H9 (cell line): ENCODE measurements at places on chromosomes 5 and 9. TPM values are rescaled to one million over a fixed set of nuclear protein-coding genes. Genes with fewer than 3 reads are reported as not detected.

- no peak overlapping the region for H3K27ac ChIP-seq
- peaks cover 12% of the 10 kb centered on the region for H3K36me3 ChIP-seq
- no peaks in the 10 kb centered on the region for H3K27me3 ChIP-seq
- H3K4me3 ChIP-seq = no peak overlapping the region
These were observed 21.4 kb downstream of the CMBL start for GRCh38 chr5:10286162-10286861.

- no peaks in the 10 kb centered on the region for H3K27me3 ChIP-seq
- H3K4me3 ChIP-seq = no peak overlapping the region
- DNase-seq = no peak
- H3K36me3 ChIP-seq = peaks cover 17% of the 10 kb centered on the region
- peaks cover 10% of the 10 kb centered on the region; the same call in 1 of the 2 replicates for H3K4me1 ChIP-seq
These were observed 42.8 kb upstream of the HK3 start for GRCh38 chr5:176941951-176942350.

DNA sequence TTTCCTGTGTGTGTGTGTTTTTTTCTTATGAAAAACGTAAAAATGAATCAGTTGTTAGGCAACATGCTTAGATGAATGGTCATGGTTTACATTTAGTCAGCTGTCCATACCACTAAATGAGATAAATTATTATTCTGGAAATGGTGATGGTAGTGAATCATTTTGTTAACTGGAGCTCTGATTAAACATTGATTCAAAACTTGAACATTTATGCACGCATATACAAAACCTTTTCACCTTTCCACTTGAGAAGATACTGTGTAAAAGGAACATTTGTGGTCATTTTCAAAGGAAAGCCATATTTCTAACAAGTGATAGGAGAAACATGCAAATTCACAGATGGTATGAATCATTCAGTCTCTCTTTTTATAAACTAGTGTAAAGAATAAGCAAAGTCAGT is 162.0 kb downstream of the SLC25A46 start:
- no peaks in the 10 kb centered on the region; the same call in 1 of the 2 replicates for H3K4me1 ChIP-seq
- no peak overlapping the region for H3K4me3 ChIP-seq
- H3K27ac ChIP-seq = no peak overlapping the region
- H3K36me3 ChIP-seq = no peaks in the 10 kb centered on the region

GRCh38 chr9:136328622-136329041 is 1.3 kb downstream of the GPSM1 start:
- H3K27me3 ChIP-seq = no peaks in the 10 kb centered on the region
- DNase-seq = no peak
- peaks cover 4% of the 10 kb centered on the region; the same call in 1 of the 2 replicates for H3K4me1 ChIP-seq

HMGCS1 gene
- total RNA-seq = 144 and 147 TPM in 2 replicates
